ENCODE measurements at places on chromosomes 3 and 15.

- DNase-seq, result no peak
These were observed 556 bp downstream of the CAMK2N2 start for GRCh38 chr3:184260724-184261269.

DNA sequence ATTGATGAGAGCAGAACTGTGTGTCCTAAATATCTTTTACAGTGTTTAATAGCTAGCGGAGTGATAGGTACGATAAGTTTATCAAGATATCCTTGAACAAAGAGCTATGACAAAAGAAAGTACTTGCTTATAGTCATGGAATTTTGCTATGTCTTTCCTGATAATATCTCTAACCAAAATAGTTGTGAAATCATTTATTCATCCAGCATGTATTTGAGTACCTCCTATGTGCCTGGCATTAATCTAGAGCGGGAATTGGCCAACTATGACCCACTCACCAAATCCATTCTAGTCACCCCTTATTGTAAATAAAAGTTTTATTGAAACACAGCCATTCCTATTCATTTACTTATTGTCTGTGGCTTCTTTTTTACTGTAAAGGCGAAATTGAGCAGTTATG is 46.6 kb downstream of the ZFAND6 start:
- no peak for DNase-seq

- DNase-seq, result no peak
These were observed 51.4 kb downstream of the SLC6A11 start for GRCh38 chr3:10867384-10867783.

DNA sequence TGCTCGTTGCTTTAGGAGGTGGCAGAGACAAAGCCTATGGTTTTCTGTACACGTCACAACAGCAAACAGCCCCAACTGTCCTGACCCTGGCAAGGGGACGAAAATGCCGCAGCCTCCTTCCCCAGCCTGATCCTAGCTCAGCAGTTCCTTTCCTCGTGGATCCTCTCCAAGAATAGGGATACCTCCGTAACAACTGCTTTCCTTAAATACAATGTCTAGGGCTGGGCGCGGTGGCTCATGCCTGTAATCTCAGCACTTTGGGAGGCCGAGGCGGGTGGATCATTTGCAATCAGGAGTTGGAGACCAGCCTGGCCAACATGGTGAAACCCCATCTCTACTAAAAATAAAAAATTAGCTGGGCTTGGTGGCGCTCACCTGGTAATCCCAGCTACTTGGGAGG is 17.0 kb downstream of the MAP6D1 start:
- no peak for DNase-seq

DNA sequence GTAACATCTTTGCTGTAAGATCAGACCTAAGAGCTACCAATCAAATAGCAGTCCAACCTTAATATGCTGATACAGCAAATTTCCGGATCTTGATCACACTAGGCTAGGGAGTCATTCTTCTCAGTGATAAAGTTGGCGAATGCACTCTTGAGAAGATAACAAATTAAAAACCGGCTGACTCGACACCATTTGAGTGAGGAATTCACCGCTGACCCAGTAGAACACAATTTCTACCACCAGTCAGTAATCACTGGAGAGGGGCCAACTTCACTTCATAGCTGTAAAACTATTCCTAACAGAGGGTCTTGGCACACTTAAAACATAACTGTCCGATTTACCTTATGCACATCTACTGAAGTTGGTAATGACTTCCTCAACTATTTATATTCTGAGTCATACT is 47.2 kb downstream of the MEIS2 start:
- no peak for DNase-seq

DNA sequence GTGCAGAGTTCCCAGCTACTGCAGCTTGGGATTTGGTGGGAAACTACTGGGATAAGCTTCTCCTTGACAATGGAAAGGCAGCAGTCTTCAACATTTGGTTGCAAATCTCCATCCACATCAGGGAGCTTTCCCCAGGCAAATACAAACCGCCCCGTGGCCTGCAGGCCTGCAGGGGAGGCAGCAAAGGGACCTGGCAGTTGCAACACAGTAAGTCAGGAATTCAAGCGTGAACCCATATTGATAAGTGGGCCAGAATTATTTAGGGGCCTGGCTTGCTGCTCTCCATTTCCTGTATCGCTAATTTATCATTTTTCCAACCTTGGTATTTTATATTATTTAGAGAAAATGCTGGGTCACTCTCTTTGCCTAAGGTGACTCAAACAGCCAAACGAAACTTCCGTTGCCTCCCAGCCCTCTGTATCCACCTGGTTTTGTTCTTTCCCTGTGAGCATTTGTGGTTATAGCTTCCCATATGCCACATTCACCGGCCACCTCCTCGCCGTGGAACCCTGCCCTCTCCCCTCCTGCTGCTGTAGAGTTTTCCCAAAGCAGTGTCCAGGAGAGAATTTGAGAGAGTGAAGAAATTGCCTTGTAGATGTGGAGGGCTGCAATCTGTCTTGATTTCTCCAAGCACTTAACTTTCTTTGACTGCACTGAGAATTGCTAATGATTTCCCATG is 34.8 kb downstream of the B3GALNT1 start:
- no peak for DNase-seq

DNA sequence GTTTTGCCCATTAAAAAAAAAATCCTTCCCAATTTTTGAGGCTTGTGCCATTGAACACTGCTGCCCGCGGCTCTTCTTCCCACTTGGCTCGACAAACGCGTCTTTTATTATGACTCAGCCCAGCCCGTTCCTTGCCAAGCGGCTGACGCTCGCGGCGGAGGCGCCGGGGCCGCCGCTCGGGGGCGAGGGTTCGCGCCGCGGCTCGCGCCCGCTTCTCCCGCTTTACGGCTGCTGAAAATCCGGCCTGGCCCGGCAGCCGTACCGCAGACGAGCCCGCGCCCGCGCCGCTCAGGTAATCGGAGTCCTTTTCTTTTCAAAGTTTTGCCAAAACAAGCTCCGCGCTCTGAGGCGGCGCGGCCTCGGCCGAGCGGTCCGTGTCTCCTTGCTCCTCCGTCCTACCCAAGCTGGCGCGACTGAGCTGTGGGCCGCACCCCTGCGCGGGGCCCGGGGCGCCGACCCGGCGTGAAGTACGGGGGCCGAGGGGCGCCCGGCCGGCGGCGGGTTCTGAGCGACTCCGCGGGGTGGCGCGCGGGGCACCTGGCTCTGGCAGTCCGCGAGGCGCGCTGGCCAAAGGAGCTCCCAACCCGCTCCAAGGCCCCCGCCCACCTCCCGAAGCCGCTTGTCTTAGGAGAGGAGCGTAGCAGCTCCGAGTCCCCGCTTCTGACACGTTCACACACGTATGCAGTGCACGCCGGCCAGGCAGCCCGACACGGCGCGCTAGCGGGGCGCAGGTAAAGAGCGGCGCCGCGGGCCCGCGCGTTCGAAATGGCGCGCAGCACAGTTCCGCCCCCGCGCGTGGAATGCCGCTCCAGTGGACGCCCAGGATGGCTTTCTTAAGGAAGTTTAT is 418.2 kb upstream of the NAALADL2 start:
- DNase-seq, result peak; percentile 84

DNA sequence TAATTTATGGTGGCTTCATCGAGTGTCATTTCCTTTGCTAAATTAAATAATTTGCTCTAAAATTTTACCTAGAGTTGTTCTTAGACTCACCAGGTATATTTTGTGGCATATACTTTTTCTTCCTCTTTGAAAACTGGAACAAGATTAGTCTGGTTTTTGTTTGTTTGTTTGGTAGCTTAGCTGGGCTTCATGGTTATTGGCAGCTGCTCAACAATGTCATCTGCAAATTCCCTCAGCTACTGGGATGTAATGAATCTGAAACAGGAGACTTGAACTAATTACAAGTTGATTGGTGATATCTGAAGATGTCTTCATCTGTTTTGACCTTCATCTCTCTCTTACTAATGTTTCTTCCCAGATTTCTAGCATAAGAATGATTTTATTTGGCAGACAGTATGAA is 270.5 kb upstream of the P2RY1 start:
- DNase-seq, result no peak

GRCh38 chr3:170903123-170903522 is 5.3 kb downstream of the EIF5A2 start:
- DNase-seq, result no peak

GRCh38 chr3:152069871-152070270 is 196.4 kb downstream of the SUCNR1 start:
- no peak for DNase-seq

GRCh38 chr3:195544634-195545033 is 1.5 kb upstream of the PPP1R2 start:
- no peak for DNase-seq

GRCh38 chr3:20503394-20504082 is 317.5 kb upstream of the SGO1 start:
- DNase-seq, result no peak

DNA sequence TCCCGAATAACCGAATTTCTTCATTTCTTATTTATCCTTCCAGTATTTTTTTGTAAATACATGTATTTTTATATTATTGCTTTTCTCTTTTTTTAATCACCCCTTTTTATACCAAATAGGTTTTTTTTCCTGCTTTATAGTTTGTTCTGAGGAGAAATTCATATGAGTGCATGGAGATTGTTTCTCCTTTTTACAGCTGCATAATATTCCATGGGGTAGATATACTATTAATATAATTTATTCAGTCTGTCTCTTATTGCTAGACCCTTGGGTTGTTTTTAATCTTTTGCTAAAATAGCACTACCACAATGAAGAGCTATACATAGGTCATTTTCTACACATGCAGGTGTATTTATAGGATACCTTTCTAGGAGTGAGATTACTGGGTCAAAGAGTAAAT is 3.5 kb upstream of the TMEM87A start:
- no peak for DNase-seq

DNA sequence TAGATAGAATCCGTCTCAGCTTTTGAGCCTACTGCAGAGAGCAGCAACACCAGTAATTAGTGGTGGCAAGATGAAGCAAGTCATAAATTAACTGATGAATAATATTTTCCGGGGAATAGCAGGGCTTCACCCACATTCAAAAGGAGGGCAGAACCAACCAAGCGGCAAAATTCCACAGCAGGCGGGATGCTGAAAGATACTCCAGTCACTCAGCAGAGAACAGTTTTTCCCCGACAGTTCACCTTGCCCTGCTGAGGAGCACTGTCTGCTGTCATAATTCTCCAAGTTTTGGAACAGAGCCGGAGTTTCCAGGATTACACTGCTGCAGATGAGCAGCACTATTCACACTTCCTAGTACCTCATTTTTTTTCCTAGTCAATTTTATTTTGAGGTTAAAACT is 274.7 kb downstream of the CD47 start:
- no peak for DNase-seq

DNA sequence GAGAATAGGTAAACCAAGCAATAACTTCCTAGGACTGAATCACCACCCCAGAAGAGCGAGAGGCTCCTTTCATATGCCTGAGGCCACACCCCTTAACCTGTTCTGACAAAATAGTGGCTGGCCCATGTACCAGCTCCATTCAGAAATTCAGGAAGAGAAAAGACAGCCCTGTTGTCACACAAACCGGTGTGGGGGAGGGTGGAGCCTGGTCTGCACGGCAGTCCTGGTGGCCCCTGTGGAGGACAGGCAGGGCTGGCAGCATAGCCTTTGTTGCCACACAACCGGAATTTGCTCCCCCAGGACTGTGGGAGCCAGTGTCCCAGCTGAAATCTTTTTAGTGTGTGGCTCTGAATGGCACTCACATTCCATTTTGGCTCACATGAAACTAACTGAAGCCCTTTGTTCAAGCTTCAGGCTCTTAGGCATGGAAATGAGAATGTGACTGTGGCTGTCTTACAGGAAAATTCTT is 23.8 kb downstream of the RLBP1 start:
- no peak for DNase-seq

GRCh38 chr3:9233814-9234600 is 15.4 kb downstream of the SRGAP3 start:
- DNase-seq, result no peak

- DNase-seq, result no peak
These were observed 71.1 kb upstream of the DLG1 start for GRCh38 chr3:197369545-197369944.

DNA sequence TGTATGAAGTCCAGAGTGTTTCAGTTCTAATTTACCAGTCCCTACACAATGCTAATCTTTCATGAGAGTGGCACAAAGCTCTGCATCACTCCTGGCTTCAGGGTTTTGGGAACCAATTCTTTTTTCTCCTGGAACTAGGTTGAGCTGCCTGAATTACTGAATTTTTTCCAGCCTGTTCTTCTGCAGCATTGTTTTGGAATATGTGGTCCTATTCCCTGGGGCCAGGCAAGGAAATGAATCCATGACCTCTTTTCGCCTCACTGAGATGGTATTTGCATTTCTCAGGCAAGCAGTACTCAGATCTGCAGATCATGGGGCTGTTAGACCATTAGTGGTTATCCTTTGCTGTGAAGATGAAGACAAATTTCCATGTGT is 25.6 kb upstream of the GPR171 start:
- DNase-seq, result no peak

DNA sequence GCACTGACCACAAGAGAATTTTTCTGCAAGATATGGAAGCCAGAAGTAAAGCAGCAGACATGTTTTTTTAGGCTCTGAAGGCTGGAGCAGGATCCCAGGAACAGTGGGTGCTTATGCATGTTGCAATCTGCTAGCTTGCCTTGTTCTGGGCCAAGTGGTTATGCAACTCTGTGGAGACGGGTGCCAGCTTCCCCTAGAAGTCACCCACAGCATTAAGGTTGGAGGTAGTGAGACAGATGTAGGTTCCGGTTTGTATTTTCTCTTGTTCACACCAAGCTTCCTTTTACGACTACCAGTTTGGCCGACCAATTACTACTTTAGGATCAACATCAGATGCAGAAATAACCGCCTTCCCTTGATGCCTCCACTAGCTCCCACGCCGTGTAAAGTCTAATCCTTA is 11.1 kb downstream of the DPH3 start:
- DNase-seq, result no peak
